ENCODE measurements at places on chromosomes 4 and X. TPM values are rescaled to one million over a fixed set of nuclear protein-coding genes. Genes with fewer than 3 reads are reported as not detected.

Gene EMCN
- total RNA-seq, result not detected

Gene CLCN4
- 0.16 TPM for total RNA-seq

Gene MAGEA6
- not detected for total RNA-seq

Gene AMBN
- not detected for total RNA-seq

Gene PPP3CA
- total RNA-seq, result 7.2 TPM

Gene TCEAL5
- not detected for total RNA-seq

Gene RNF212
- 0.85 TPM for total RNA-seq

Gene CXCL11
- total RNA-seq, result not detected

Gene SAP30
- 37.4 TPM for total RNA-seq

Gene YY2
- 1.7 TPM for total RNA-seq

Gene NLGN4X
- total RNA-seq, result 0.09 TPM

Gene FAM149A
- total RNA-seq, result 0.30 TPM

Gene RASL11B
- total RNA-seq, result 0.50 TPM

Gene CTAG2
- not detected for total RNA-seq

Gene AVPR2
- not detected for total RNA-seq

Gene CLDN34
- not detected for total RNA-seq

Gene LPAR4
- not detected for total RNA-seq

Gene RELL1
- total RNA-seq, result 19.3 TPM

Gene PCYT1B
- total RNA-seq, result 0.09 TPM

Gene POU4F2
- total RNA-seq, result not detected

Gene MAGEB3
- total RNA-seq, result not detected

Gene SHROOM3
- total RNA-seq, result not detected

Gene NPY1R
- not detected for total RNA-seq

Measured in activated T-helper 2 cell treated with anti-CD3 and anti-CD28 coated beads, Interferon-gamma antibody, Interleukin-2, Interleukin-4, amounts not matched to agents 10 μg/mL and 5 μg/mL and 100 μg/mL, durations not matched to agents 14 hours and 24 hours and 36 hours (primary cell).